Liver (tissue), 10 donors: ENCODE measurements at places on chromosomes 2 and 18. TPM values are rescaled to one million over a fixed set of nuclear protein-coding genes. Genes with fewer than 3 reads are reported as not detected.

GRCh38 chr2:218908721-218909619 is 28.3 kb downstream of the WNT10A start:
- peak; percentile 78 for DNase-seq

Gene LYG1
- total RNA-seq, result 0.14 TPM

DNA sequence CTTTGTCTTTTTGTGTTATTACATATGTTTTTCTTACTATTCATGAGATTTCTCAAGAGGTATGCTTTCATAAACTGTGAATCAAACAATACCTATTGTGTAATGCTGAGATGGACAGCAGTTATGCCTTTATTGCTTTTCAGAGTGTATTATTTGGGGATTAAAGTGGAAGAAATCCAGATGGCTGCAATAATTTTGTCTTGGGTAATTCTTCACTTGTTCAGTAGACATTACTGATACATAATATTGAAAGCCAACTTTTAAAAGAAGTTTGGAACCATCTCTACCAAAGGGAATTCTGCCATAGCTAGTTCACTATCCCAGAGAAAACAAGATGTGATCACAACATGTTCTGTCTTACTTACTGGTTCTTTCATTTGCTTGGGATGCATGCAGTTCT is 253.4 kb upstream of the ZSWIM2 start:
- DNase-seq, result no peak

Gene LDAH
- 10.4 TPM for total RNA-seq

GRCh38 chr2:190537765-190538164 is 3.2 kb upstream of the NEMP2 start:
- DNase-seq, result no peak

DNA sequence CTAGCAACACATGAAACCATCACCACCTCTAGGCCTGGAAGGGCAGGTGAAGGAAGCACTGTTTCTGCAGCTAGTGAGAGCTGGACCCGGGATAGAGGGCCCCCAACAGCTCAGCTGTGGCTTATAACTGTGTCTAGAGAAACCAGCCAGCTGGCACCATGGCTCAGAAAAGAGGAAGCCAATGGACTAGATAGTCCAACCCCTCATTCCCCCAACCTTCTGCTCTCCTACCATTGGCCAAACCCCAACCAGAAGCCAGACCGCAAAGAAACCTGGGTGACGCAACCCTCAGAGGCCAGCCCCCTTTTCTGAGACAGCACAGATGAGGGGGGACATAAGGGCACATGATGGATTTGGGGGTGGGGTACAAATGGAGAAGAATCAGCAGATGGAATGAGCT is 24.3 kb downstream of the SMYD1 start:
- no peak for DNase-seq

DNA sequence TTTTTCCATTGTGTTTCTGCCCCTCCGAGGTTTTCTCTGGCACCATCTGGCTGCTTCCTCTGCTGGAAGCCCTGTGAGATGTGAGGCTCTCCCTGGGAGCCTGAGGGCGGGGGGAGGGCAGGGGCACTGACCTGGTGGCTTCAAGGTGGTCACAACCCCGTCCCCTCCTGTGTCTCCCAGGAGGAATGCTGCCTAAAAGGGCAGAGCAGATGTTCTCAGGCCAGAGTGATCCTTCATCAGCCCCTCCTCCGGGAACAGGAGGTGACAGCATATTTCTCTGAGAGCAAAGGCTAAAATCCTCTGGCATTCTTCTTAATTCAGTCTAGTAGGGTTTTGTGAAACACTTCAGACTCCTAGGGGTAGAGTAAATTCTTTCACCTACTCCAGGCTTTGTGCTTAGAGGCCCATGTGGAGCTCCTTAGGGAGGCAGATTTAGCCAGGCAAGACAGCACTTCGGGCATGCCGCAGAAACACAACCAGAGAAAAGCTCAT is 18.3 kb upstream of the GREB1 start:
- no peak for DNase-seq

- DNase-seq, result no peak
Measured at GRCh38 chr2:234328444-234328990, 168.4 kb downstream of the ARL4C start.

Gene GPR75
- total RNA-seq, result 2.5 TPM
